ENCODE measurements at places on chromosomes 12 and 14.
A peak's percentile ranks its signal among the peaks of the same experiment; 100 is the strongest.

GRCh38 chr12:28237423-28237822, 47.2 kb downstream of the CCDC91 start:
- DNase-seq = no peak

DNA sequence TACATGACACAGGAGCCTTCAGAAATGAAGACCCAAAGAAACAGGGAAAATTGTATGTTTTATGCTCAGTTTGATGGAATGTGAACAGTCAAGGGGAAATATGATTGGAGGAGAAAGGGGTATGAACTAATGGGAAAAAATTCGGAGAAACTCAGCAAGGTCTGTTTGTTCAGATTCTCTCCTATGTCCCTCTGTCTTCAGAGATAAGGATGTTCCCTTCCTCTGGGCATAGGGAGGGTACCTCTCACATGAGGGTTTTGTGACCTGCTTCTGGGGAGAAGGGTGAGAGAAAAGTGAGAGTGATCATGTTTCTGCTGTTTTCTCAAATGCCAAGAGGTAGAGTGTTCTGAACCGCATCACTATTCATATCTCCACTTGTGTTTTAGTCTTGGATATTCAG, 26.6 kb upstream of the LIMA1 start:
- DNase-seq = no peak

DNA sequence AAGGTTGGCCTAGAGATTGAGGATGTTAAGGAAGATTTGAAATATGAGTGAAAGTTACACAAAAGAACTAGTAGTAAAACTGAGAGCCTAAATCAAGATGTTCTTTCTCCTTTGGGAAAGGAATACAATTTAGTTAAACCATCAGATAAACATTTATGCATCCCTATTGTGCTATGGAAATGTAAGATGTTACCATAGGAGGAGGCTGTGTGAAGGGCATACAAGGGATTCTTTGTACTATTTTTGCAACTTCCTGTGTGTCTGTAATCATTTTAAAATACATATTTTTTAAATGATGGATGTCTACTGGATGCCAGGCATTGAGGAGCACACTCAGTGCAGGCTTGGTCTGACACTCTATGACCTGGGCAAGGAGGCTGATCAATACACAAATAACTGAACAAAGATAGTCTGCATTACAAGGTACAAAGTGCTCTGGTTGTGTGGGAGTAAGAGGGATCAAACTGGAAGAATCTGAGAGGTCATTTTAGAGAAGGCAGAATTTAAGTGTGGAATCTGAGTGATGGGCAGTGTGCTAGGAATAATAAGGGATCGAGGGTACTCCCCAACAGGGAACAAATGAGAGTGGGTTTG, 5.8 kb upstream of the CHPT1 start:
- no peak for DNase-seq

GRCh38 chr14:23605931-23606585, 27.5 kb upstream of the JPH4 start:
- no peak for DNase-seq

DNA sequence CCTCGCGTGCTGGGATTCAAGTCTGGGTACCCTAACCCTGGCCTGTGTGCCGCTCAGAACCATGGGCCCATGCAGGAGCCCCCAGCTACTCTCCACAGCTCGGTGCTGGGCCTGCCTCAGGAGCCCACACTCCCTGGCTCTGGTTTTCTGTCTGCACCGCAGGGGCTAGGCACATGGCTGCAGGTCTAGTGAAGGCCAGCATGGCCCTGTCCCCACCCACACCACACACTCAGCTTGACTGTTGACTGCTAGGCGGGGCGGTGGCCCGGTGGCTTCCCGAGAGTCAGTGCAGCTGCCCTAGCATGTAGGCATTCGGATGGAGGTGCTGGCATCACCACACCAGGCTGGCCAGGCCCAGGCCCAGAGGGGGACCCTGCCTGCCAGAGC, 7.9 kb downstream of the INF2 start:
- DNase-seq = no peak

GRCh38 chr12:4909410-4909733, 333 bp upstream of the KCNA1 start:
- no peak for DNase-seq

DNA sequence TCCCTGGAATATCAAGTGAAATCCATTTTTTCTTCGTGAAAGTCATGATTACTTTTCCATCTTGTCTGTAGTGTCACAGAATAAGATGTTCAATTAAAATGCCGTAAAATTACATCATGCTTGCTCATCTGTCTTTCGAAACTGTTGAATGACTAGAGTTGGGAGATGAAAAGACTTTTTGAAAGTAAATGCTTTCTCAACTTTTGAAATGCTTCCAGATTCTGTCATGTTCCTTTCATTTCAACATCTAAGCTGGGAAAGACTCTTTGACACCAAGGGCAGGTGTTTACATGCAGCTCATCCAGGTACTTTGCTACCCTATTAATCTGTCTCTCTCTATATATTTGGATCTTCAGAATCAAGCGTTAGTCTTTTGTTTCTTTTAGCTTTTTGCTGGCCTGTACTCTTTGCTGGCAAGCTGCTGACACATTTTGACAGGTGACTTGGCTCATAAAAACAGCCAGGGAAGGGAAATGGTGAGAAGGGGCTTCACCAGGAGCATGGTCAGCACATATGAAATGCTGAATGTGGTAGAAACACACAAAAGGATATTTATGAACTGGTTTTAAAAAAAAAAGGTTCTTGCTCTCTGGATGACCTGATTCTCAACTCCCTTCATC, 77.0 kb upstream of the METAP2 start:
- DNase-seq = no peak

GRCh38 chr12:50621399-50622300, 116.9 kb downstream of the DIP2B start:
- DNase-seq = no peak

DNA sequence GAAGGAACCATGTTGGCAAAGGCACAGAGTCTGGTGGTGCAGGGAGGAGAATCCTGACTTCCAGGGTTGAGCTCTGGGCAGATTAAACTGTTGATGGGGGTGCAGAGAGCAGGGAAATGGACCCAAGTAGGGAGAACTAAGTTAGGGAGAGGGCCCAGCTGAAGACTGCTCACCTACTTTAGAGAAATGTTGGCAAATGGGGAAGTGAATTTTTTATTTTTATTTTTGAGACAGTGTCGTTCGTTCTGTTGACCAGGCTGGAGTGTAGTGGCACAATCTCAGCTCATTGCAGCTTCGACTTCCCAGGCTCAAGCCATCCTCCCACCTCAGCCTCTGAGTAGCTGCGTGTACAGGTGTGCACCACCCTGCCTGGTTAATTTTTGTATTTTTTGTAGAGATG, 32.1 kb upstream of the TUBA1A start:
- no peak for DNase-seq

DNA sequence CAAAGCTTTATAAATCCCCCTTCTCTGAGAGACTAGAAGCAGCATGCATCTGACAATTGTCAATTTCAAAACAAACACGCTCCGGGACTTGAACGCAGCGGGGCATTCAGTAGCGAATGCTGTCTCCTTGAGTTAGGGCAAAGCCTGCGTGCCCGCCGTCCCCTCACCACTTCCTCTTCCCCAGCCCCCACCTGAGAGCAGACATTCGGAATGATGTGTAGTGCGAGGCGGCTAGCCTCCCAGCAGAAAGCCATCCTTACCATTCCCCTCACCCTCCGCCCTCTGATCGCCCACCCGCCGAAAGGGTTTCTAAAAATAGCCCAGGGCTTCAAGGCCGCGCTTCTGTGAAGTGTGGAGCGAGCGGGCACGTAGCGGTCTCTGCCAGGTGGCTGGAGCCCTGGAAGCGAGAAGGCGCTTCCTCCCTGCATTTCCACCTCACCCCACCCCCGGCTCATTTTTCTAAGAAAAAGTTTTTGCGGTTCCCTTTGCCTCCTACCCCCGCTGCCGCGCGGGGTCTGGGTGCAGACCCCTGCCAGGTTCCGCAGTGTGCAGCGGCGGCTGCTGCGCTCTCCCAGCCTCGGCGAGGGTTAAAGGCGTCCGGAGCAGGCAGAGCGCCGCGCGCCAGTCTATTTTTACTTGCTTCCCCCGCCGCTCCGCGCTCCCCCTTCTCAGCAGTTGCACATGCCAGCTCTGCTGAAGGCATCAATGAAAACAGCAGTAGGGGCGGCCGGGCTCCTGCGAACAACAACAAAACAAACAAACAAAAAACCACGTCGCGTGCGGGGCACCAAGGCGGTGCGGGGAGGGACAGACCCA, 2.2 kb downstream of the PRMT8 start:
- no peak for DNase-seq

GRCh38 chr14:105383083-105383730, 15.1 kb upstream of the TEX22 start:
- no peak for DNase-seq

DNA sequence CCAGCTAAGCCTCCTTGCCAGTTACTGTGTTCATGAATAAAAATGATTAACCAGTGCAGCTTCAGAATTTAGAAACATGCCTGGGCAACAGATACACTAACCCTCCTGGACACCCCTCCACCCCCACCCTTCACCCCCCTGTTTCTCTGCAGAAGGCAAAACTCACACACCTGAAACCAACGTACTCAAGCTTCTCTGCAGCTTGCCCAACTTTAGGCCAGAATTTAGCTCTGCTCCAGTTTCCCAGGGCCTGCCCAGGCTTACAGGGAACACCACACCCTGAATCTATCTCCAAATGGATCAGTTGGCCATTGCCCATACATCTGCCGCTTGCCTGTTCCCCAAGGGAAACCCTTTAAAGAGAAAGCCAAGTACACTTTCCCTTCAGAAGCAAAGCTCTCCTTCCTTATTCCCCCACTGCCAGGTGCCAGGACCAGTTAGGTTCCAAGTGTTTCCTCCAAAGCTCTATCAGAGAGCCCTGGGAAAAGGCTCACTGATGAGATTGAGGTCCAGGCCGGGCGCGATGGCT, 1.8 kb upstream of the SPPL3 start:
- peak; percentile 44 for DNase-seq

DNA sequence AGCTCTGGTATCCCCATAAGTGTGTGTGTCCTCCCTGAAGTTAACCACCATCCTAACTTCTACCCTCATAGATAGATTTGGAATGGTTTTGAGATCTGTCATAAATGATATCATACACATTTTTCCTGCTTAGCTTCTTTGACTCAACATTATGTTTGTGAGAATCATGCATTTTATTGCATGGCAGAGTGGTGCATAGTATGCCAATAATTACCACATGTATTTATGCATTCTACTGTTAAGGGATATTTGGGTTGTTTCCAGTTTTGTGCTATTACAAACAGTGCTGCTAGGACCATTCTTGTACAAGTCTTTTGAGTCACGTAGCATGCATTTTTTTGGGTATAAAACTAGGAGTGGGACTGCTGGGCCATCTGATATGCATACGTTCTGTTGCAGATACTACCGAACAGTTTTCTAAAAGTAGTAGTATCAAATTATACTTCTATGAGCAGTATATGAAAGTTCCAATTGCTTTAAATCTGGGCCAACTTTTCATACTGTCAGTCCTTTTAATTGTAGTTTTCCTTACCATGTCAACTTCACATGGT, 13.4 kb downstream of the GRIP1 start:
- no peak for DNase-seq

GRCh38 chr12:18352312-18352711, 91.0 kb downstream of the PIK3C2G start:
- no peak for DNase-seq

GRCh38 chr14:26839481-26839880, 241.6 kb upstream of the NOVA1 start:
- no peak for DNase-seq

GRCh38 chr12:93805736-93806141, 128.6 kb downstream of the CRADD start:
- DNase-seq = no peak

DNA sequence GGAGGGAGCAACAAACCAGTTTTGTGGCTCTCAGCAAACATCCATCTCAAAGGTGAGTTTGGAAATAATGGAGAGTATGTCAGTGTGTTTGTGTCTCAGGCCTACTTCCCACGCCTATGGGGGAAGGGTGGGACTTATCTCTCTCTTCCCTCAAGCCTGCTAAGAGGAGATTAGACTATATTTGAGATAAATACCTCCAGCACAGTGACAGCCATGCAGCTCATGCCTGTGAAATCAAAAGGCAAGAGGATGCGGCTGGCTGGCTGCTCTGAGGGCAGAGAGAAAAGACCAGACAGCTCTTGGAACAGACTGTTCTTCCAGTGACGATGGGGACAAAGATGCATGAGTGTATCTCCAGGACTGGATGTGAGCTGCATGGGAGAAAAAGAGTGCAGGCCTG, 14.7 kb upstream of the POC1B start:
- DNase-seq = no peak

DNA sequence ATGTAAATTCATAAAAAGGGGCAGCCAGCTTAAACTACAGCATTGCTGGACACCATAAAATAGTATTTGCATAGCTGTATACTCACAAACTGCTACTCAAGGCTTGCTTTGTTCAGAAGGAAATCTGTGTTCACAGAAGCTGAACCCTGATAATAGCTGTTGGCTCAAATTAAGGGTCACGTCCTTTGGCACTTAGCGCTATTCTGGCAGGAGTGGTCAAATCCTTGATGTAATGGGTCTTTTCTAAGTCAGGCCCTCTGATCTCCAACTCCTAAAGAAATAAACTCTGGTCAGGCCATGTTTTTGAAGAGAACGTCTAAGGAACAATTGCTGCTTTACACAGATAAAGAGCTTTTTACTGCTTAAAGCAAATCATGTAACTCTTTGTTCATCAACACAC, 12.8 kb upstream of the PSMA6 start:
- DNase-seq = no peak

DNA sequence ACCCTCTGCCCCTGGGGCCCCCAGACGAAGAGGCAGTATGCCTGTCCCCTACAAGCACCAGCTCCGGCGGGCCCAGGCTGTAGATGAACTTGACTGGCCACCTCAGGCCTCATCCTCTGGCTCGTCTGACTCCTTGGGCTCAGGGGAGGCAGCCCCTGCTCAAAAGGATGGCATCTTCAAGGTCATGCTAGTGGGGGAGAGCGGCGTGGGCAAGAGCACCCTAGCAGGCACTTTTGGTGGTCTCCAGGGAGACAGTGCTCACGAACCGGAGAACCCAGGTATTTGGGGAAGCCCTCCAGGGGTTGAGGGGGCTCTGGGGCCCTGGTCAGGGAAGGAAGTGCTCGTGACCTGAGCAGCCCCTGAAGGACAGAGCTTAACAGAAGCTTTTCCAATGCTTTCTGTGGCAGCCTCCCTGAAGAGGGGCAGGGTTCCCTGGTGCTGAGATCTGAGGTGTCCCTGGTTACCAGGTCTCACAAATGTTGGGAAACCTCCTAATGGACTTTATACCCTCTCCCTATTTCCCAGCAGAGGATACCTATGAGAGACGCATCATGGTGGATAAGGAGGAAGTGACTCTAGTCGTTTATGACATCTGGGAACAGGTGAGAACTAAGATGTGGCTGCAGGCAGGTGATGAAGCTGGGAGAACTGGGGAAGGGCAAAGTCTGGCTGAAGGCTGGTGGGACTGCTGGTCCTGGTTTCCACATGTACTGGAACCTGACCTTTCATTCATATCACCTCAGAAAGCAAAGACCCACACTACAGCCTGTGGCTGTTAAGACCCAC, 1.9 kb downstream of the REM2 start:
- no peak for DNase-seq

GRCh38 chr14:64515053-64515452, 10.5 kb downstream of the ZBTB1 start:
- no peak for DNase-seq
